COLO829 (cell line): ENCODE measurements at places on chromosomes 3 and 15.
A peak's percentile ranks its signal among the peaks of the same experiment; 100 is the strongest.

GRCh38 chr3:169663951-169664820, 674 bp upstream of the MECOM start:
- DNase-seq: no peak

GRCh38 chr15:47412136-47412535, 305.2 kb upstream of the SEMA6D start:
- DNase-seq: no peak

- DNase-seq: no peak
Observed at GRCh38 chr3:123140550-123140949, 61.2 kb upstream of the SEC22A start.

DNA sequence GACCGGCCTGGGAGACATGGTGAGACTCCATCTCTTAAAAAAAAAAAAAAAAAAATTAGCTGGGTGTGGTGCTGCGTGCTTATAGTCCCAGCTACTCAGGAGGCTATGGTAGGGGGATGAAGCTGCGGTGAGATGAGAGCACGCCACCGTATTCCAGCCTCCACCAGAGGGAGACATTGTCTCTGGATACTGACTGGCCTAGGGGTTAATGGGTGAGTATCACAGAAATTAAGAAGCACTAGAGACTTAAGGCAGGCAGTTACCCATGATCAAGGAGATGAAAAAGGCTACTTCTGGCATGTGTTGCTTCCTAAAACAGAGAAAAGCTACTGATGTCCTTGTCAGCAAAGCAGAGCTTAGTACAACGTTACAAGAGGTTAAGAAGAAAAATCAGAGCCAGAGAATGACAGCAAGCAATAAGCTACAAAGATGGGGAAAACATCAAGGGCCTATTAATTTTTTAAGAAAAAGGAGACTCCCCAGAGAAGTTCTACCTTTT, 8.6 kb downstream of the TFRC start:
- peak; percentile 57 for DNase-seq

DNA sequence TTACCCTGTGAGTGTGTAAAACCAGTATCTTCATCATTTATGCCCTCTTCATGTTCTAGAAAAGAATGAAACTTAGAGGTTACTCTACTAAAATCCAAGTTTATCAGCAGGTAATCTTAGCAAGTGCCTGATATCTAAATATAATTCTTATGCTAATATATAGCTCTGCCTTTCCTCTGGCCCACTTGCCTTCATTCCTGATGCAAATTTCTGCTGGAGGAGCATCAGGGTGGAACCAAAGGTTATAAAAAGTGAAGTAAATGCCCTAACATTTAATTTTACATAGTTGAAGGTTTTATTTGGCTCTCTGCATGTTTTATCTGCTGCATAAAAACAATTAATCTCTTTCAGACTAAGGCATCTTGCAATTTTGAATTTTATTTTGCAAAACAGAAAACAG, 936.2 kb downstream of the ROBO2 start:
- no peak for DNase-seq

DNA sequence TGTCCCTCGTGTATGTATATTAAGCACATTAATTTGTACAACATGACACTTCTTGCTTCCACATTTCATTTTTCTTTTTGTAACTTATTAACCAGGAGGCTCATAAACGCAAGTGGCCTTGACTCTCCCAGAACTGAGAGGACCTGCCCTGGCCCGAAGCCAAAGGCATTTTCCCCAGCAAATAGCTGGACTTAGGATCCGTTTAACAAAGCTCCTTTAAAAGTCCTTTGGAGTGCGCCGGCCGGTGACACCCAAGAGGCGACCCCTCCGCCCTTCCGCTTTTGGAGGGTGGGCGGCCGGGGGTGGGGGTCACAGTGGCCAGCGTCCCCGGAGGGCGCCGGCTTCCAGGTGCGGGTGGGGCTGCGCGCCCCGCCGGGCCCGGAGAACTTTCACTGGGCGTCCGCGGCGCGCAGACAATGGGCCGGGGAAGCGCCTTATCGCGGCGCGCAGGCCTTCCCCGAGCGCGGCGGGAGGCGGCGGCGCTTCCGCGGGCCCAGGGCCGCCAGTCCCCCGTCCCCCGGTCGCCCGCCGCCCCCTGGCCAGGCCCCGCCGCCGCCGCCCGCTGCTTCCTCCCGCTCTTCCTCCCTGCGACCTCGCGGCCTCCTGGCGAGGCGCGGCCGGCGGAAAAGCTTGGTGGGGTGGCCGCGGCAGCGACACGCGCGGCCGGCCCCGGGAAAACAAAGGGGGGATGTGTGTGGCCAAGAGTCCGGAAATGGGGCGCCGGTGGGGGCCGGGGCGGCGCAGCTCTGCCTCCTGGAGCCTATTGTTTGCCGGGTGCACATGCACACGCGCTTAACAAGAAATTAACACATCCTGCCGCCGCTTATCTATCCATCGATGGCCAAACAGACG, 613.4 kb downstream of the MCTP2 start:
- DNase-seq: no peak

- DNase-seq: no peak
Observed at GRCh38 chr3:192820161-192820560, 92.8 kb upstream of the FGF12 start.

- DNase-seq: no peak
Observed at GRCh38 chr3:20811006-20811405, 625.0 kb upstream of the SGO1 start.

- no peak for DNase-seq
Observed at GRCh38 chr3:19938295-19938627, 4.2 kb upstream of the EFHB start.
